GM20000 (cell line): ENCODE measurements at places on chromosomes 2 and 18.

DNA sequence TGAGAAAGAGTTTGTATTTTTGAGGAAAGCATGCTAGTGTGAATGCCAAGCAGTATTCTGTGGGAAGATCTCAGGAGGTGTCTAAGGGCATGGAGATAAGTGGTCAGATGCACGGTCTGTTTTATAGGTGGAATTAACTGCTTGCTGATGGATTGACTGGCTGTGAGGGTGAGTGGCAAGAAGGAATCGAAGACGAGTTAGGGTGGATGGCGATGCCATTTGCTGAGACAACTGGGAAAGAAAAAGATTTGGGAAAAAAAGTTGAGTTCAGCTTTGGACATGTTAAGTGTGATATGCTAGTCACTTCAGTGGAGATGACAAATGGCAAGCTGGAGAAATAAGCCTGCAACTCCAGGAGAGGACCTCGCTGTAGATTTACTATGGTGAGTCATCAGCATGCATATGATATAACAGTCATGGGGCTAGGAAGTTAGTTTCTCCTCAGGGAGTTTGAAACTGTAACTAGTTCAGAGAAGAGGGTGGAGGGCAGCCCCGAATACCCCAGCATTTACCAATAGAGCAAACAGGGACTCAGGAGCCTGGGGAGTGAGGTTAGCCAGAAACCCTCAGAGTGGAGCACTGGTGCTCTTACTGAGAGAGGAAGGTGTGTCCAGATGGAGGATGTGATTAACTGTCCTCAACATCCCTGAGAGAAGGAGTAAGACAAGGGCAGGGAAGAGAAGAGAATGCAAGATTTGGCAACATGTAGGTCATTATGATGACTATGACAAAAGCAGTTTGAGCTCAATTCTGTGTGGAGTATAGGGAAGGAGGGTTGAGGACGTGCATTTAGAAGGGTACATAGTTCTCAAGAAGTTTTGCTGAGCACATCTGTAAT lies 2.0 kb upstream of the HK2 start:
- DNase-seq, result no peak

DNA sequence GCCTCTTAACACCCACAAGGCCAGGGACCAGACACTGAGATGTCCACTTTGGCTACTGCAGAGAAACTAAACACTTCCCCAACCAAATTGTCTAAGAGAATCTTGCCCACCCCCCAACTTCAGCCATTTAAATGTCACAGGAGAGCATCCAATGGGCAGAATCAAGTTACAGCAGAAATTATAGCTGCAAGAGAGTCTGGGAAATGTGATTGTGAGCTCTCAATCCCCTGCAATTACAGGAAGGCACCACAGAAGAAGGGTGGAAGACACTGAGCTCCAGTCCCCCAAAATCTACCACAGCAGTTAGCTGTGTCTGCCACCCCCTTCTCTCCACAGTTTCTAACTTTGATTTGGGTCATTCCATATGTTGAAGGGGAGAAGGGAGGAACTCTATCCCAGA lies 103.5 kb upstream of the ATL2 start:
- DNase-seq, result no peak

DNA sequence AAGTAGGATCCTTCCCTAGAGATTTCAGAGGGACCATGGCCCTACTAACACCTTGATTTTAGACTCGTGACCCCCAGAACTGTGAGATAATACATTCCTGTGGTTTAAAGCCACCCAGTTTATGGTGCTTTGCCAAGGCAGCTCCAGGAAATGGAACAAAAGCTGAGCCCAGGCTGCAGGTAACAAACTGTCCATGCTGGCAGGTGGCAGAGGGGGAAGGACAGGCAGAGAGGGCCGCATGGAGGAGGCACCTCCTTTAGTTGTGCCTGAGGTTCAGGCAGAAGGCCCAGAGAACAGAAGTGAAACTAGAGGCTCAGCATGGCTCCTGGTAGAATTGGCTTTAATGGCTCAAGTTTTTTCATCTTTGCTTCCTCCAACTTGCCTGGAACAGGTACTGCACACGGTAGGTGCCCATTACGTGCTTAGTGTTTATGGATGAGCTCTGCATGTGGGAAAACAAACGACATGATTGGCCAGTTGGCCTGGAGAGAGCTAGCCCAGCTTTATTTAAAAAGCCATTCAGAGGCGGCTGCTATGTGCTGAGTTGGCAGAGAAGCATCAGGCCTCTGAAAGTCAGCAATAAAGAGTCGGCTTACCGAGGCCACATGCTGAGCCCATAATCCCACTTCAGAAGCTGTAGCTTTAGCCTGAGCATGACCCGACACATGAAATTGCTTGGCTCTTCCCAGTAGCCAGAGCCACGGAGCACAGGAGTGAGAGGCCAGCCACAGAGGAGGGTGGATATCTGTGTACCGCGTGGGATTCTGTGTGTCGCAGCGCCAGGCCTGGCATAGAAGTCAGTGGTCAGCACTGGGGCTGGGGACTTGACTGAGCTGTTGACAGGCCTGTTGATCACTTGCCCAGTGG lies 36.5 kb downstream of the HS1BP3 start:
- no peak for DNase-seq

DNA sequence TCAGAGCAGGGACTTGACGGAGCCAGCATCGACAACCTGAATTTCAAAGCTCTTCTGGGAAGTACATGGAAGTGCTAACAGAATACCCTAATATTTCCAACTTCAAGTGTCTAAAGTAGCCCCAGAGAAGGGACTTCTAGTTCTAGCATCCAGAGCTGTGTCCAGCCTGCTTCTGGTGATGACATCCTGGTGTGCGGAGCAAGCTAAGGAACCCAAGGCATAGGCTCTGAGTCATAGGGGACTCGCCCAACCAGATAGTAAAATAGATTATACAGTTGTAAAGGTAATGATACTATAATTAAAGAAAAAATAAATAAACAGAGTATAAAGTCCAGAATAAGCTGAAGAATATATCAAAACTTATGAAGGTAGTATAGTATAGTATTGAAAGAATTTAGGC lies 108.1 kb upstream of the SERPINE2 start:
- no peak for DNase-seq

GRCh38 chr2:26620031-26620605 lies 21.0 kb downstream of the CIB4 start:
- DNase-seq, result no peak

GRCh38 chr18:56988022-56988421 lies 158.9 kb upstream of the BOD1L2 start:
- DNase-seq, result no peak

DNA sequence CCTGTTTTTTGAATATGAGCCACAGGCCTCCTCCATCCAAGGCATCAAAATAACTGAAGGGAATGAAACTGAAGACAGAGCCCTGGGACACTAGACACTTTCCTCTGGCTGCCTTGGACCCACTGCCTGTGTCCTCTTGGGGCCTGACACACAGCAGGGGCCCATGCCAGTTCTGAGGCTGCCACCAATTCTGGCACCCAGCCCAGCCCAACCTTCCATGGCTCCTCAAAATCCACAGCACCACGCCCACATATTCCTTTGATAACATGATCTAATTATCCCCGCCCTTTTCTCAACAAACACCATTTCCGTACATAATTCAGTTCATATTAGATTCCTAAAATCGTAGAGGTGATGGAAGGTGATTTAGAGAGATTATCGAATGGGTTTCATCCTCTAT lies 64.2 kb downstream of the EMX1 start:
- DNase-seq, result no peak

DNA sequence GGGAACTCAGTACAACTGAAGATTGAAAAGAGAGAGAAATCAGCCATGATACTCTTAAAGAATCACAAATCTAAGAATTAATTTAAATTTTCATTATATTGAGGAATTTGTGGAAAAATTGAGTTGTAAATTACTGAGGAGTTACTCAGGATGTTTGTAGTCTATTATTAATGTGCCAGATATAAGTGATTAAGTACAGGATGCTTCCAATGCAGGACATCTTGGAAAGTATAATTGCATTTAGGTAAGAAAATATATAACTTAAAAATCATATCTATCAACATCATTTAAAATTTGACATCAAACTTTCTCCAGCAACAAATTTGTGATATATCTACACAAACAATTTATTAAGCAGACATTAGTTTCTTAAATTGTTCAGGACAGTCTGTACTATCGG lies 1.3 kb downstream of the CALCRL start:
- no peak for DNase-seq

DNA sequence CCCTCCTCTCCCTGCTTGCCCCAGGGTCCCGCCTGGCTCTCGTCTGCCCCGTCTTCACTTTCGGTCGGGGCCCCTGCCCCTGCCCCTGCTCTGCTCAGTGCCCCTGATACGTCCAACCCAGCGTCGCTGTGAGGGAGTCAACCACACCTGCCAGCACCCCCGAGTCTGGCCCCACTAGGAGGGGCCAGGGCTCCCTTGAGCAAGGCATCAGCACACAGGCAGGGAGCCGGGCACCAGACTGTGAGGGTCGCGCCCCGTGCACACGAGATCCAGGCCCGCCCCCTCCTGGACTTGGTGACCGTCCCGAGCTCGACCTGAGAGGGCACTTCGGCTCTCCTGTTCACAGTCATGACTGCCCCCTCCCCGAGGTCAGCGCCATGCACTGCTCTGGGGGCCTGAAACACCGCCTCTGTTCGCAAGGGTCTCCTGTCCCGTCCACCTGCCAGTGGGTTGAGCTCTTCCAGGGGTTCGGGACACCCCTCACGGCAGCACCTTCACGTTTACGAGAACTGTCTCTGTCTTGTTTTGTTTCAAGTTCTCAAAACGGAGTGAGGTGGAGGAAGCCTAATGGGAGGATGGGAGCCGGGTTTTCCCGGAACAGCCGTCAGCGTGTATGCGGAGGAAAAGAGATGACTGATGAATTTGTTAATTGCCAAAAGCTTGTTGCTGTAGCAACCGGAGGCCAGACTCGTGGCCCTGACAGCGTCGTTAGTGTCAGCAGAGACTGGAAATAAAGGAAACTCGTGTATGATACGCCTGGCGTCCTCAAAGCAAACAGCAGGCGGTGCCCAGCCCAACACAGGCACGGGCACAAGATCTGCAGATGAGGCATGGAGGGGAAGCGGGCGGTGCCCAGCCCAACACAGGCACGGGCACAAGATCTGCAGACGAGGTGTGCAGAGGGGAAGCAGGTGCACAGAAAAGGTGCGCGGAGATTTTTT lies 48.2 kb upstream of the KCNG2 start:
- no peak for DNase-seq

GRCh38 chr2:102355526-102356380 lies at the start of gene IL18R1:
IL18R1 (plus strand) TSS chr2:102355796; CDS start chr2:102362661, 6,865 bp downstream.
- DNase-seq, result peak; percentile 80

GRCh38 chr2:74008761-74009395 lies 24.2 kb downstream of the TET3 start:
- no peak for DNase-seq

GRCh38 chr18:11859903-11860407 lies 8.7 kb downstream of the CHMP1B start:
- no peak for DNase-seq

GRCh38 chr18:2985628-2986027 lies 27.3 kb downstream of the LPIN2 start:
- peak; percentile 45 for DNase-seq

- DNase-seq, result peak; percentile 77
Measured at GRCh38 chr2:105812180-105813044, 67.7 kb downstream of the NCK2 start.

DNA sequence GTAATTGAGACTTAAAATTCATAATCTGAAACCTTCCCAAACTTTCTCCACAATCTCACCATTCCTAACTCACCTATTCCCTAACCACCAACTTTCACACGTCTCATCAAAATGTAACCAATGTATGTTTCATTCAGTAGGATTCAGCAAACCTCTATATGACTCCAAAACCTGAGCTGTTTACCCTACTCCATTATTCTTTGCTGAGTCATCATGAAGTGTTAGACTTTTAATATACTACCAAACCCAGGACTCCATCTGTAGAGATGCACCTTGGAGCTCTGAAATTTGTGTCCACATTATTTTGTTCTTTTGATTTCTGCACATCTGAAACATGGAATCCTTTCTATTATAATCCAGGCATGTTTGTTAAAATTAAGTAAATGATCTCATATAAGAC lies 727.0 kb upstream of the PIK3C3 start:
- DNase-seq, result no peak

GRCh38 chr2:207141386-207141785 lies 24.4 kb downstream of the KLF7 start:
- DNase-seq, result no peak

GRCh38 chr2:181408861-181409260 lies 48.3 kb upstream of the ITGA4 start:
- no peak for DNase-seq

GRCh38 chr2:164831887-164832286 lies 9.7 kb downstream of the COBLL1 start:
- no peak for DNase-seq

DNA sequence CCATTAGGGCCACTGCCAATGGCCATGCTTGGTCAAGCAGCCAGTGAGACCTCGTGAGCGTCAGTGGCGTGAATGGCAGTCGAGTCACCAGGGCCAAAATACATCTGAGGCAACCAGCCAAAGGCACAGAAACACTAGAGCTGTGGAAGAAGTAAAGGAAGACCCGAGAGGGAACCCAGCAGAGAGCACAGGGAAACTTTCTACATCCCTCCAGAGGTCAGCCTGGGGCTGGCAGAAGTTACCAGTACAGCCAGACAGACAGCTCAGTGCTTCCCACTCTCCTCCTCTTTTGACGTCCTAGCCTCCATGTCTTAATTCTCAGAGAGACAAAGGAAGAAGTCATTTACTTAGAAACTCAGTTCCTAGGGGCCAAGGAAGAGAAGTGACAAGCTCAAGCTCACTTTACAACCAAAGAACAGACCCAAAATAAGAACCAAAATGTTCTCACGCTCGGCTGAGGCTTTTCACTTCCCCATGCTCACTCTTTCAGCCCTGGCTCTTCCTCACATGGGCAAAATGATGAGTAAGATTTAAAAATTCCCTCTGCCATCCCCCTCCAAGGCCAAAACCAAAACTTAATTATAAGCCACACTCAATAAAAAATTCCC lies 8.7 kb downstream of the CYRIA start:
- peak; percentile 74 for DNase-seq

GRCh38 chr2:120291401-120292311 lies 39.0 kb downstream of the RALB start:
- no peak for DNase-seq

GRCh38 chr2:195929531-195929930 lies 139.1 kb downstream of the DNAH7 start:
- no peak for DNase-seq

- no peak for DNase-seq
Measured at GRCh38 chr2:70751881-70752280, 16.1 kb downstream of the ADD2 start.

DNA sequence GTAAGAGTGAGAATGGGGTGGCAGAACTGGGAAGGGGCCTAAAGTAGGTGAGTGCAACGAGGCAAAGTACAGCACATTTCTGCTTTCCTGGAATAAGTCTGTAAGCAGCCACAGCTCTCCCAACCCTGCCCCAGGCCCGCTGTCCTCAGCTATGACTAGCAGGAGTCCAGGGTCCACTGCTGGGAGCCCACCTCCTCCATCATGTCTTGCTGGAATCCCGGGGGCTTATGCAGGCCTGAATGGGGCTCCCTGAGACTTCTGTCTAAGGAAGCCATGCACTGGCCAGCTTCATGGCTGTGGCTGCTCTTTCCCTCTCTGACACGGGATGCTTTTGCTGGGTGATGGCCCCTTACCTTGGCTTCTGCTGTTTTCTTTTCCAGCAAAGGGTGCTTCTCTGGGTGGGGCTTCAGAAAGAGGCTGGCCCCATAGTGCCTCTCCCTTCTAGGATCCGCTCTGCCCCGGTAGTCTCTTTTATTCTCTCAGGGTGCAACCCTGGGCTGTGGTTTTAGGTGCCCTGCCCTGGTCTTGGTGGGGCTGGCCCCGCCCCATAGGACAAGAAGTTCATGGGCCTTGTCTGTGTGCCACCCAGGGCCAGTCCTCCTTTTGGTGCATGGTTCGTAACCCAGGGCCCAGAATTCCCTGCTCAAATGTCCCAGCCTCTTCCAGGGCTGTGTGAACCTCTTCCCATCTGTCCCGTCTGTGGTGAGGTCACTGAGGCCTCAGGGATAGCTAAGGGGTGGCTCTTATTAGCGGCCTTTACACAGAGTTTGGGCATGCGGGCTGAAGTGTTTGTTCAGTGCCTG lies 33.8 kb upstream of the POLE4 start:
- no peak for DNase-seq
